T-helper 2 cell (primary cell): ENCODE measurements at places on chromosomes 4 and X.

DNA sequence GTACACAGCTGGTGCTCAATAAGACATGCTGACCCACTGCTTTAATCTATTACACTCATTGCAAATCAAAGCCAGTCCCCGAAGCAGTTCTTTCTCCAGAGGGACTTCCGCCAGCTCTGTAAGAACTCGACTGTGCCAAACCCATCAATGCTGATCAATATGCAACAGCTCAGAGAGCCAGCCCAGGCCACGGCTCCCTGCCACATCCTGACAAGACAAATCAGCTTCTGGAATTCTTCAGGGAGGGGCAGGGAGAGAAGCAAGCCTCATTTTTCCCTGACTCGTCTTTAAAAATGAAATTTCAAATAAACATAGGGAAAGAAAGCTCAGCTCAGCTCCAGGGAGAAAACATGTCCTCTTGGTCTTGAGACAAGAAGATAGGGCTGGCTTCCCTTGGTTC lies 5.3 kb upstream of the ADRA2C start:
- DNase-seq: no peak

DNA sequence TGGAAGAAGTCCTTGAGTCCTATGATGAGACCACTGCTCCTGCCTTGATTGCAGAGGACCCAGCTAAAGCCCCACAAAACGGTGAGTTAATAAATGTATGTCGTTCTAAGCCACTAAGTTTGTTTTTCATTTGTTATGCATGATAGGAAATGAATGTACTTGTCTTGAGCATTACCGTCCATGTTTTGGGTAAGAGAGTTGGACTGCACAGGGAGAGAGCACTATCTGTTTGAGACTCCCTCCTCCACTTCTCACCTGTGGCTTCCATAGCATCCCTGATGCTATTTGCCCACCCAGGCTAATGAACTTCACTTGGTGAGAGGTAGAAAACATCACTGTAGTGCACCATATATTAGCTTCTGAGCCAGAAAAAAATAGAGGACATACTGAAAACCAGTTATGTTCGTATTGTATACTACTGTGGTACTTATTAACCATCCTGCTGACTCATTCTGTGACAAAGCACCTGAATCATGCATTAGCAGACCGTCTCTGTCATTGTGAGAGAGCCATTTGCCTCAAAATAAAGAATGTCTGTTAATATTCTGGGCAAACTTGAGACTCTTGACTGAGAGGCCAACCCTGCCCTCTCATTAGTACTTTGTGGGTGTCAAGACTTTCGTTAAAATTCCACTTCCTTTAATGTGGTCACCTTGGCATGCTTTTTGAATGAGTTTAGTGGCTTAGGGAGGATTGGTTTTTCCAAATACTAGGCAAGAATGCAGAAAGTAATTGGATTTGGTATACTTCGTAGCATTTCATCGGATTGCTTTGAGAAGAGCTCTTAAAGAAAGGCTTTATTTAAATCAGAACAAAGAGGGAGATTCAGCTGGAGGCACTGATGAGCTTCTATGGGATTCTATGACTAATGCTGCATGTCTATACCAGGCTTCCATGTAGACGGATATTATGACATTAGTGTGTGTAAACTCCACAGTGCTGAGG lies 99.3 kb upstream of the GRPR start:
- DNase-seq: no peak

DNA sequence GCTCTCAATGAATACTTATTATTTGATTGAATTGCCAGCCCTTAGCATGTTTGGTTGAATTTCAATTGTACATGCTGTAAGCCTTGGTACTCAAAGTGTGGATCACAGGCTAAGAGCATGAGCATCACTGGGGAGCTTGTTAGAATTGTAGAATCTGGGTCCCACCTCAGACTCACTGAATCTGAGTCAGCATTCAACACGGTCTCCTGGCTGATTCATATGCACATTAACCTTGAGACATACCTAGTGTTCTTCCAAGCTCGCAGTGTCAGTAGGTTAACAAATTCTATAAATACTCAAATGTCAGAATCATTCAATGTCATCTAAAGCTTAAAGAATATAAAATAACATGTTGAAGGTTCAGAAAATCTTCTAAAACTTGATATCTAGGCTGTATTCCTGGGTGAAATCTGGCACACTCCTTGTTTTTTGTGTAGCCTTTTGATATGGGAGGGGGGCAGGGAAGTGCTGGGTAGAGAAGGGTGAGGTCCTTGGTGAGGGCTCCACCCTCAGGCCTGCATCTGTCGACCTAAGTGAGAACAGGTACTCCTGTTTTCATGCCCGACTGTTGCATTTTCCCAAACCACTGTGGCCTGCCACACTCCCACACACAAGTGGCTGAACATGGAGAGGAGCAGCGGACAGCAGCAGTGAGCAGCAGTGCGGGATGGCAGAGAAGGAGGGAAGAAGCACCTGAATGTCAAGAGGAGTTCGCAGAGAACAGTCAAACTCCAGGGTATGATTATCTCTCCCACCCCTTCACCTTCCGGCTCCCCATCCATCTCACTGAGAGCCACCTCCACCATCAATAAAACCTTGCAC lies 529.6 kb upstream of the IGFBP7 start:
- no peak for DNase-seq

DNA sequence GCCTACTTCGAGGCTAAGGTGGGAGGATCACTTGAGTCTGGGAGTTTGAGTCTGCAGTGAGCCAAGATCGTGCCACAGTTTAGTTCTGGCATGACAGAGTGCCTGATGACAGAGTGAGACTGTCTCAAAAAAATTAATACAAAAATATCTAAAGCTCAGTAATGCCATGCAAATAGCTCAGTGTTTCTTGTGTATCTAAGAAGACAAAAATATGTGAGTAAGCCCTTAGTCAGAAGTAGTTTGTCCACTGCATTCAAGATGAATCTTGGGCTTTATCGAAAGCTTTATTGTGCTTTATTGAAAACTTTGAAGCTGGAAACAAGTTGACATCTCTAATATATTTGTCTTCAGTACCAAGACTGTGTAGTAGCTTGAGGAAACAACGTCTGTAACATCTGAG lies 115.9 kb downstream of the GPAT3 start:
- no peak for DNase-seq

DNA sequence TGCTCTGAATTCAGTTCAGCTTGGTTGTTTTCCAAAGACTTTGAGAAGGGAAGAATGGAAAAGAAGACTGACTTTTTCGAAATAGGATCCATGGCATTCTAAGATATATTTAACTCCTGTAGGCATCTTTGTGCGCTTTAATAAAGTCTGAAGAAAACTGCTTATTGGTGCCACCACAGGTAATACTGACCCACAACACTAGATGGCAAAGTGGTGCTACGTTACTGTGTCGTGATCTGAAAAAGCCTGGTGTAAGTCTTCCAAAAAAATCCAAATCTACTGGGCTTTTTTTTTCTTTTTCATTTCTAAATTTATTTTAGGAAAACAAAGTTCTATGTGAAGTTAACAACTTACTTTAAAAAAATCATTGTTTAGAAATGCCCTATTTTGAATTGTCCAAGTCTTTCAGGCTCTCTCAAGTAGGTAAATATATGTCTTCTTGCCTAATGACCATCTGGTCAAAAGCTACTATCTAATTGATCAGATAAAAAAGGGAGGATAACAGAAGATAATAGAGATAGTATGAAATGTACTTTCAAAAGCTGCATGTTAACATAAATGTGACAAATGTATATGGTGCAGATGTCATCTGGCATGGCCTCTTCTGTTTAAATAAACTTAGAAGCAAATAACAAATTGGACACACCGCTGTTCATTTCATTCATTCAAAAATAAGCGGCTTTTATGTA lies 47.0 kb upstream of the MID1IP1 start:
- DNase-seq: peak; percentile 47

DNA sequence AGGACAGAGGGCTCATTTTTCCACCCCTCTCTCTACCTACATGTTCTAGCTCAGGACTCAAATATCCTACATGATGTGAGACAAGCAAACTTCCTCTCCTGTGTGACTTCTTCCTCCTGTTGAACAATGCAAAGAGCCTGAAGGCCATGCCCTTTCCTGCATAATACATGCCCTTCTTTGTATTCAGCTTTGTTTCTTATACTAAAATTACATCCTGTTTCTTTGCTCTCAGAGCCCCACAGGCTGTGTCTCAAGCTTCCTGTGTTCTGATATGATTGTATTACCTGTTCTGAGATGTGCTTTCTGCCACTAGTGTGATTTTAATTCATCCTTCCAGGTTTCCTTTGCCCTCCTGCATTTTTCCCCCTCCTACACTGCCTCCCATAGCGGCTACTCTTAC lies 166.4 kb upstream of the AFF2 start:
- DNase-seq: no peak

DNA sequence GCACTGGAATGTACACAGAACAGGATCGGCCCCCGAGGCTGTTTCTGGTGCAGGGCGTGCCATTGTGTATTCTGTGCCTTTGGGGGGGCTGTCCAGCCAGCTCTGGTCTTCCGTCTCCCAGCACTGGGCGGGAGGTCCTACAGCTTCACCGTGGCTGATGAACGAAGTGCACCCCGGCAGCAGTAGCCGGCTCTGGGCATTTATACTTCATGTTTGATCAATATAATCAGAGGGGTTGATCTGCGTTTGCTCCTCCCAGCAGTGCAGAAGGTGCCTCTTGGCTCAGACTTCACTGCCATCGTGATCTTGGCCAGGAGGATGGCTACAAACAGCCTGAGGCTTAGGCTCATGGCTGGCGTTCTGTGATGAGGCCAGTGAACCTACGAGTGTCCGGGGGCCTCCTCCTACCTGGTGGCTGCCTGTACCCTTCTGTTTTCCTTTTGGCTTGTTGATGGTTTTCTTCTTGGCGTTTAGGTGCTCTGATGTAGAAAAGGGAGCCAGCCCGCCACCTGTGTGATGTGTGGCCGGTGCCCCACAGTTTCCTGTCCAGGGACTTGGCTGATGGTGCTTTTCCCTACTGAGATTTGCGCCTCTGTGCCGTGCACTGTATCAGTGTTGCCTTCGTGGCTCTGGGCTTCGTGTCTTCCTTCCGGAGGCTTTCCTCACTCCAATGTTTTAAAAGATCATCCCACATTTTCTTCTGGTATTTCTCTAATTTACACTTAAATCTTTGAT lies 31.2 kb upstream of the HGFAC start:
- no peak for DNase-seq

- peak; percentile 72 for DNase-seq
These were observed 104.9 kb downstream of the FAM53A start for GRCh38 chr4:1579001-1579900.

DNA sequence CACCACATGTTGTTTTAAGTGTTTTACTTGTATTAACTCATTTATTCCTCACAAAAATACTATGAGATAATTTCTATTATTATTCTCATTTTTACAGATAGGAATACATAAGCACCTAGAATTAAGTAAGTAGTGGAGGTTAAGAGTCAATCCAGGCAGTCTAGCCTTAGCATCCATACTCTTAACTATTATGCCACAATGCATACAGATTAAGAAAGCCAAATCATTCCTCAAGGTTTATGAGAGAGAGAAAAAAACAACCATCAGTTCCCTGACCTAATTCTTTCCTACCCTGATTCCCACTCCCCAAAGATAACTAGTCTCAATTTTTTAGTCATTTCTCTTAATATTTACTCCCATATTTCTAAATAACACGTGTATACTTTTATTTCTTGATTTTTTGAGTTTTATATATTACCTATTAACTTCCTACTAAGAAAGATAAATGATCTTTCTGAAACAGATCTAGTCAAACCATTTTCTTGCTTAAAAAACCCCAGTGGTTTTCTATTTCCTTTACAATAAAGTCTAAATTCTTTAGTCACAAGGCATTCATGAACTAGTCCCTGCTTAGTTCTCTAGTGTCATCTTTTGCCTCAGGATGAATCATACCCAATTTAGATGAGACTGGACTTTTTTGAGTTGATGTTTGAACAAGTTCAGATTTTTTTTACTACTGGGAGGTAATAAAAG lies 16.0 kb downstream of the UBA6 start:
- no peak for DNase-seq

- no peak for DNase-seq
These were observed 539.6 kb upstream of the DIPK2B start for GRCh38 chrX:45740291-45740690.

DNA sequence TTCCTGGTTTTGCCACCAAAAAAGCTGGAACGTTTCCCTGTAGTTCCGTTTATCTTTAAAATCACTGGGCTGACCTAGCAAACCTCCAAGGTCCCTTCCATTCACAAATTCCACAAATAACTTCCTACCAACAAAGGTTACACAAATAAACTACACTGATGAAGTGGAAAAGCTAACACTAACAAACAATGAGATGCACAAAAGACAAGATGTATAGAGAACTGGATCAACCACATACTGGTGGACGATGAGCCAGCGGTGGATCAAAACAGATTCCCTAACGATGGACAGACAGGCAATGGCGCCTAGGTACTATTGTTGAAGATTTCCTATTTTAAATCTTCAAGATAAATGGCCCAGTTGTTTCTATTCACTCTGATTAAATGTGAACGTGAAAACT lies 15.5 kb downstream of the AFAP1 start:
- no peak for DNase-seq

DNA sequence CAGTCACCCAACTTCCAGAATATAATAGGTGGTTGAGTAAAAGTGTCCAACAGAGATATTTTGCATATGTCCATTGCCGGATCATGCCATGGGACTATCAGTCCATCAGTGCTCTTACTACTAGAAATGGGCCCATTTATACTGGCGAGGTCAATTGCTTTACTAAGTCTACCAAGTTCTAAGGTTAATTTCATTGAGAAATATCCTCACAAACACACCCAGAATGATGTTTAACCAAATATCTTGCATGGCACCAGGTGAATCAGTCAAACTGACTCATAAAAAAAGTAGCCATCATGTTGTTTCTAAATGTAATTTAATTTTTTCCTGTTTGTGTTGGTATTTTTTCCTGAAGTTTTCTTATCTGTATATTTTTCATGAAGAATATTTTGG lies 1217.0 kb downstream of the RAPGEF2 start:
- DNase-seq: no peak

- no peak for DNase-seq
These were observed 71.3 kb upstream of the TBL1X start for GRCh38 chrX:9393571-9393970.

GRCh38 chr4:14404730-14405129 lies 597.6 kb upstream of the CPEB2 start:
- no peak for DNase-seq

- no peak for DNase-seq
These were observed 107.8 kb upstream of the MYOZ2 start for GRCh38 chr4:119027811-119028210.
